ENCODE measurements at places on chromosomes 7 and 10. TPM values are rescaled to one million over a fixed set of nuclear protein-coding genes. Genes with fewer than 3 reads are reported as not detected.

DNA sequence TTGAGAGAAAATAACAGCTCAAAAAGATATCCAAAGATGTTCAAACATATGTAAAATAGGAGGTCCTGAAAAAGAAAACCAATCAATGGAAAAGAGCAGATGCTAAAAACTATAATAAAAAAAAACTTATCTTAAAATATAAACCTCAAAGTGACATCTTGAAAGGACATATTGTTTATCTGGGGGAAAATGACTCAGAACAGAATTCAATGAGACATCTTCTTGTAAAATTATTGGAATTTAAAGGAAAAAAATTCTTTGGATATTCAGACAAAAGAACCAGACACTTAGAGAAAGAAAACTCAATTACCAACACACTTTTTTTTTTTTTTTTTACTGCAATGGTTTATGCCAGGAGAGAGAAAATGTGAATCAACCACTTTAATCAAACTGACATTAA, 58.9 kb downstream of the NAMPT start:
- no peak overlapping the region for H3K27ac ChIP-seq
- no peak for DNase-seq
- H3K27me3 ChIP-seq: no peaks in the 10 kb centered on the region
- H3K4me3 ChIP-seq: no peak overlapping the region
- H3K4me1 ChIP-seq: peaks cover 4% of the 10 kb centered on the region

GRCh38 chr7:121385800-121386179, 10.3 kb downstream of the FAM3C start:
- peaks cover 30% of the 10 kb centered on the region for H3K4me1 ChIP-seq
- no peaks in the 10 kb centered on the region for H3K27me3 ChIP-seq
- DNase-seq: no peak

- H3K27me3 ChIP-seq: no peaks in the 10 kb centered on the region
- no peak overlapping the region for H3K4me3 ChIP-seq
- H3K27ac ChIP-seq: no peak overlapping the region
- no peak for DNase-seq
- no peaks in the 10 kb centered on the region for H3K36me3 ChIP-seq
These were observed 212.7 kb downstream of the TAX1BP1 start for GRCh38 chr7:27952456-27953285.

The MRPL32 gene
- total RNA-seq: 49.4 TPM

The FGF8 gene
- not detected for total RNA-seq

DNA sequence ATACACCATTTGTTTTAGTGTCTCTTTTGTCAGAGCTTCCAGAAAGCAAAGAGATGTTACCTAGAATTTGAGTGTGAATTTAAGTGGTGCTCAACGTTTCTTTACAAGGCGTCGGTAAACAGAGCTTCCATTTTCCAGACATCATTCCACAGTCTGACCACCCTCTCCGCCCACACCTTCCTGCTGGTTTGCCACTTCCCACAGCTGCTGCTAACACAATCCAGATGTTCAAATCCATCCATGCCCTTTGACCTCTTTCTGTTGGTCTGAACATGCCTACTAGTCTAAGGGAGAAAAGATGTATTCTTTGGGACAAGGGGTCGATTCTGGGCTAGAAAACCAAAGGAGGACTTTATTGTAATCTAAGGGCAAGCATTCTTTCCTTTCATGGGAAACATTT, 86.1 kb downstream of the FAM107B start:
- no peaks in the 10 kb centered on the region for H3K27me3 ChIP-seq
- no peak overlapping the region for H3K4me3 ChIP-seq
- DNase-seq: no peak
- H3K36me3 ChIP-seq: no peaks in the 10 kb centered on the region
- H3K27ac ChIP-seq: no peak overlapping the region

GRCh38 chr7:44057849-44058758, 7.3 kb downstream of the PGAM2 start:
- no peak for DNase-seq
- no peak overlapping the region for H3K4me3 ChIP-seq
- H3K36me3 ChIP-seq: peaks cover 89% of the 10 kb centered on the region
- H3K27ac ChIP-seq: no peak overlapping the region
- H3K4me1 ChIP-seq: peaks cover 5% of the 10 kb centered on the region

The CALN1 gene
- total RNA-seq: not detected

- H3K36me3 ChIP-seq: no peaks in the 10 kb centered on the region
- H3K27me3 ChIP-seq: no peaks in the 10 kb centered on the region
- H3K4me3 ChIP-seq: no peak overlapping the region
- no peaks in the 10 kb centered on the region for H3K4me1 ChIP-seq
These were observed 123.3 kb downstream of the AOAH start for GRCh38 chr7:36600869-36601530.

DNA sequence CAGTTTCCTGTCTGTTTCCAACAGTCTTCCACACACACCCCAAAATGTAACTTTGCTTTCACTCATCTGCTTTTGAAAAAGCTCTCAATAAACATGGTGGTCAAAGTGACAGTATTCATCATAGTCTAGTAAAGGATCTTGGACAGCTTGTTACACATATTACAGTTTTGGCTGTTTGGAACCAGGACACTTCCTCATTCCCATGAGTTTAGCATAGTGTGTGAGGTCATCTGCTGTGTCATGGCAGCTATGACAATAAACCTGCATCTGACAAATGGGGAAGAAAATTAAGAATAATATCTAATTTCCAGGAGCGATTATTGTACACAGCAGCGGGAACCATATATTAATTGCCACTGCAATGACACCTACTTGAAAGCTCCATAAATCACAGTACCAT, 184.3 kb upstream of the SLC26A5 start:
- no peaks in the 10 kb centered on the region for H3K4me1 ChIP-seq
- no peak for DNase-seq
- H3K27me3 ChIP-seq: no peaks in the 10 kb centered on the region

DNA sequence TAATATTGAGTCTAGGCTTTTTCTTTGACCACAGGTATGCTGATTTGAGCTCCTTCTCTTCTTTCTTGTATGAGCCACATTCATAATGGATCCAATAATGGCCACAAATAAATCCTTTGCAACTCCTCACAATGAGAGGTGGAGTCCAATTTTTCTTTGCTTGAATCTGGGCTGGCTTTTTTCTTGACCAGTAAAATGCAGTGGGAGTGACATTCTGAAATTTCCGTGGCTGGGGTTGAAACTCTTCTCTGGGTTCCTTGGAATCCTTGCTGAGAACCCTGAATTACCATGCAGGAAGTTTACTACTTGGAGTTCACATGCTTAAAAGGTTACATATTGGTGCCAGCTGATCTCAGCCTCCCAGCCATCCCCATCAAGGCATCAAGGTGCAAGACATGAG, 22.4 kb upstream of the FAM180A start:
- peaks cover 38% of the 10 kb centered on the region for H3K4me1 ChIP-seq
- no peak overlapping the region for H3K4me3 ChIP-seq
- H3K27ac ChIP-seq: no peak overlapping the region

DNA sequence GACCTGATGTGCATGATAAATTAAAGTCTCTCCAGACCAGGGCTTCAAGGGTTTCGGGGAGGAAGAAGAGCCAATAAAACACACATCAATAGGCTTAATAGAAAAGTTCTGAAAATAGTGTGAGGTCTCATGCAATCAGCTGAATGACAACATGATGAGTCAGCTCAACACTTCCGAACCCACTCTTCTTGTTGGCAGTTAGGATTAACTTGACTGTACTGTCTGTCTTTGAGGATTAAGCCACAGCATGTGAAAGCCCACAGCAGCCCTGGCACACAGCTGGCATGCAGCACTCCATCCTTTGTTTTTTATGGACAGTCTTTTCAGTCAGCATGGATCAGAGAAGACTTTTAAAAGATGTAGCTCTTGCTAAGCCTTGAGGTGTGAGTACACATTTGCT, 526.9 kb upstream of the VSTM2A start:
- no peak overlapping the region for H3K27ac ChIP-seq
- DNase-seq: no peak
- H3K36me3 ChIP-seq: no peaks in the 10 kb centered on the region
- H3K27me3 ChIP-seq: no peaks in the 10 kb centered on the region
- H3K4me3 ChIP-seq: no peak overlapping the region

The CACNB2 gene
- 33.2 TPM for total RNA-seq

The CPA2 gene
- total RNA-seq: 0.86 TPM

The HHEX gene
- 5.9 TPM for total RNA-seq

GRCh38 chr7:17391366-17391765, 92.9 kb downstream of the AHR start:
- no peak for DNase-seq
- H3K36me3 ChIP-seq: no peaks in the 10 kb centered on the region
- H3K4me1 ChIP-seq: no peaks in the 10 kb centered on the region
- H3K27me3 ChIP-seq: no peaks in the 10 kb centered on the region
- no peak overlapping the region for H3K4me3 ChIP-seq

GRCh38 chr10:62018131-62018911, 116.8 kb downstream of the ARID5B start:
- H3K4me3 ChIP-seq: no peak overlapping the region
- H3K27ac ChIP-seq: peak overlapping the region; percentile 78
- peaks cover 21% of the 10 kb centered on the region for H3K4me1 ChIP-seq
- H3K36me3 ChIP-seq: no peaks in the 10 kb centered on the region
- no peaks in the 10 kb centered on the region for H3K27me3 ChIP-seq

The AMZ1 gene
- 0.10 TPM for total RNA-seq

The ZNF775 gene
- total RNA-seq: 2.6 TPM

DNA sequence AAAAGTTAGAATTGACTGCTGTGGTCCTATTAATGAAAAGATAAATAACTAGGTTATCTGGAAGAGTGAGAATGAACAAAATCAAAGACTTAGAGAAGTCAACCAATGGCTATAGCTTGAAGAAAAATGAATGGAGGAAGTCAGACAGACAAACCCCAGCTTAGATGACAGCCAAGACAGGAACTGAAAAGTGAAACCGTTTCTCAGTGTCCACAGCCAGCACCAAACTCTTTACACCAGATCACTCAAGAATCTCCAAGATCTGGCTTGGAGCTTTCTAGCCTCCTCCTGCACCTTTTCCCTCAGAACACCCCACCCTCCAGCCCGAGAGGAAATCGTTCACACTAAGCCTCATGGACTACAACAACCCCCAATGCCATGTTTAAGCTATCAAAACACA, 167.0 kb downstream of the SFMBT2 start:
- H3K36me3 ChIP-seq: no peaks in the 10 kb centered on the region
- no peaks in the 10 kb centered on the region for H3K4me1 ChIP-seq
- no peaks in the 10 kb centered on the region for H3K27me3 ChIP-seq
- H3K4me3 ChIP-seq: no peak overlapping the region
- no peak overlapping the region for H3K27ac ChIP-seq

DNA sequence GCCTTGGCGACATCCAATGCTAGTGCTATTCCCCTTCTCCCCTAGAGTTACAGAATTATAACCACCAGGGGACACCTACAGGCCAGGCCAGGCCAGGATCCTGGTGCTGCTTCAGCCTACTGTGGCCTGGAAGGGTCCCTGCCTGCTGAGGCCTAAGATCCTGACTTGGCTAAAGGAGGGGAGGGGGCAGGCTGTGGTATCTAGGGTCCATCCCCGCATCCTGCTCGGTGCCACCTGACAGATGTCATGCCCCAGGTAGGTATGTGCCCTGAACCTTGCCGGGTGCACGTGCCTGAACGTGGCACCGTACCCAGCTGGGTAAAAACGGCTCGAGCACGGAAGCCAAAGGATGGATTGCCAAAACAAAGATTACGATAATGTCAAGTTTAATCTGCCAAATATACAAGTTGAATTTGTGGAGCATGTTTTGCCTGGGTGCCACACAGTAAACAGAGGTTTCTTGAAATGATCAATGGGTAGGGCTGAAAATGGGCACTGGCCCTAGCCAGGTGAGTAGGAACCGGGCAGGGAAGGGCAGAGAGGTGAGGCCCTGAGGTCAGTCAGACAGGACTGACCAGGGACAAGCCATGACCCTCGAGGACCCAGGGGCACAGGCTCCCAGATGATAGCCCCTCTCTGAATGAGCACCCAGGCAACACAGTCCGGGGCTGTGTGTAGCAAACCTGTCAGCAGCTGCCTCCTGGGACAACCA, 12.6 kb downstream of the PDAP1 start:
- H3K27me3 ChIP-seq: no peaks in the 10 kb centered on the region
- no peak for DNase-seq
- no peak overlapping the region for H3K27ac ChIP-seq

DNA sequence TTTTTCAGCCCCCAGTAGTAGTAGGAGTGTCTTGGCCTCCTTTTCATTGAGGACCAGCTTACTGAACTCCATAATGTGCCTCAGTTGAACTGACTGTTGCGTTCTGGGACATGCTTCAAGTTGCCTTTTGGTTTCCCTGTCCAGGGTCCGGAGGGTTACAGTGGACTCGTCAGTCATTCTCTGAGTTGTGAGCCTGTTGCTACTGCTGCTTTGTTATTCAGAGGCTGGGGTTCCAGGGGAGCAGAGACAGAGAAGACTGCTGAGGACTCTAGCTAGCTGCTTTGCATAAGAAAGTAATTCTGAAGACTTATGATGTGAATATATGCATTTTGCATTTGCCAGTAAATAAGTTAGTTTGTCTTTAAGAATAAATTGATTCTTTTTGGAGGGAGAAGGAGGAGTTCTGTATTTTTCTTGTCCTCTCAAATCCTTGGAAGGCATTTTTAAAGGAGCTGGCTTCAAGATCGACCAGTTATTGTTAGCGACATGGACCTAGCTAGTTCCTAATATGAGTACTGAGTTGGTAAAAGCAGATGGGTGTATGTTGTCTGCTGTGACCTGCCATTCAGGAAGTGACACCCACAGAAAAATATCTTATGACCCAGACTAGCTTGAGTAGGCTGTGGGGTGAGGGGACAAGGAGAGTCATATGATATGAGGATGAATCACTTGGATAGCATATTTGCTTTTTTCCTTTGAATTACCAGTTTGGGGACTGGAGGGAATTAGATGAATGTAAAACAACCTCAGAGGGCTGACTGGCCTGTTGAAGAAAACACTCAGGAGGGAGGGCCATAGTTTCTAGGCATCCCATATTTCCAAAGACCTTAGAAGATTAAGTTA, 8.3 kb downstream of the PI4K2A start:
- H3K27ac ChIP-seq: peak overlapping the region; percentile 91
- H3K36me3 ChIP-seq: peaks cover 4% of the 10 kb centered on the region
- no peak overlapping the region for H3K4me3 ChIP-seq

- no peak for DNase-seq
- H3K27ac ChIP-seq: no peak overlapping the region
- H3K4me1 ChIP-seq: no peaks in the 10 kb centered on the region
These were observed 281.8 kb downstream of the KCNMA1 start for GRCh38 chr10:77355844-77356243.

The SPDYE6 gene
- not detected for total RNA-seq

The PNLIPRP2 gene
- not detected for total RNA-seq

The HTRA1 gene
- total RNA-seq: 133 TPM

GRCh38 chr10:75238182-75239095, 2.7 kb upstream of the COMTD1 start:
- no peaks in the 10 kb centered on the region for H3K36me3 ChIP-seq
- no peak for DNase-seq
- H3K27ac ChIP-seq: no peak overlapping the region
- H3K4me1 ChIP-seq: peaks cover 26% of the 10 kb centered on the region
- no peak overlapping the region for H3K4me3 ChIP-seq
- no peaks in the 10 kb centered on the region for H3K27me3 ChIP-seq

The GAD2 gene
- total RNA-seq: not detected

The HTR5A gene
- not detected for total RNA-seq
